Left renal cortex interstitium (tissue), 4 donors: ENCODE measurements at places on chromosomes 6 and 20.
A peak's percentile ranks its signal among the peaks of the same experiment; 100 is the strongest.

DNA sequence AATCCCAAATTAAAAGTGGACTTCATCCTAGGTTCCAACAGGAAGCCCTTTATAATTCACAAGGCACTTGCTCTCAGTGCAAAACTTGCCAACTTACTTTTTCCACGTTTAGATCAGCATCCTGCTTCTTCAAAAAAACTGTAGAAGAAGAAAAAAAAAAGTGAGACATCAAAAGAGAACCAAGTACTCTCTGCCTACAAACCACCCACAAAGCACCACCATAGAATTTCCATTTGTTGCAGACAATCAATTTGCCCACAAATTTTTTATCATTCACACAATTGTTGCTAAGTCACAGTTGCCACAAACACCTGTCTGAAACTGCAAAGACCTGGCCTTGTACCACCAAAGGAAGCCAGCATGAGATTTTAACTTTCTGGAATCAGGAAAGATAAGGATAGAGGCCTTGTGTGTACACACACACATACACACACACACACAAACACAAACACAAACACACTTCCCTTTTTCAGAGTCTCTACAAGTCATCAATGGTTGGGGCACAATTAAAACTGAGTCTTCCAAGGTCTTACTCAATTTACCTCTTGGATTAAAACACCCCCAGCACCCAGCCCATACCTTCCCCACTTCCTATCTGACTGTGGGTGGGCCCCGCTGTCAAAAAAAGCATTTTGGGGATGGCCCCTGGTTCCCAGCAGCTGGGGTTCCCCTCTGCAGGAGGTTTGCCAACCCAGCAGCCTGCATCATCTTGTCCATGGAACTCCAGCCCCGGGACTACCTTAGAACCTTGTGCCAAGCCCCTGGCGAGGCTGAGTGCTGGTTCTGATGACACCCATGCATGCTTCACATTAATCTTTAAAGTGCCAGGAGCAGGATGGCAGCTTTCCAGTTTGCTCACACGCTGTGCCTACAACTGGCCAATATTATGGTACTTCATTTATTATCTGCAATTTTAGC is 26.5 kb downstream of the FYN start:
- no peak for DNase-seq

- DNase-seq: no peak
Observed at GRCh38 chr20:58880441-58880840, 27.9 kb downstream of the GNAS start.

GRCh38 chr6:116217069-116217468 is 36.8 kb downstream of the TSPYL4 start:
- no peak for DNase-seq

DNA sequence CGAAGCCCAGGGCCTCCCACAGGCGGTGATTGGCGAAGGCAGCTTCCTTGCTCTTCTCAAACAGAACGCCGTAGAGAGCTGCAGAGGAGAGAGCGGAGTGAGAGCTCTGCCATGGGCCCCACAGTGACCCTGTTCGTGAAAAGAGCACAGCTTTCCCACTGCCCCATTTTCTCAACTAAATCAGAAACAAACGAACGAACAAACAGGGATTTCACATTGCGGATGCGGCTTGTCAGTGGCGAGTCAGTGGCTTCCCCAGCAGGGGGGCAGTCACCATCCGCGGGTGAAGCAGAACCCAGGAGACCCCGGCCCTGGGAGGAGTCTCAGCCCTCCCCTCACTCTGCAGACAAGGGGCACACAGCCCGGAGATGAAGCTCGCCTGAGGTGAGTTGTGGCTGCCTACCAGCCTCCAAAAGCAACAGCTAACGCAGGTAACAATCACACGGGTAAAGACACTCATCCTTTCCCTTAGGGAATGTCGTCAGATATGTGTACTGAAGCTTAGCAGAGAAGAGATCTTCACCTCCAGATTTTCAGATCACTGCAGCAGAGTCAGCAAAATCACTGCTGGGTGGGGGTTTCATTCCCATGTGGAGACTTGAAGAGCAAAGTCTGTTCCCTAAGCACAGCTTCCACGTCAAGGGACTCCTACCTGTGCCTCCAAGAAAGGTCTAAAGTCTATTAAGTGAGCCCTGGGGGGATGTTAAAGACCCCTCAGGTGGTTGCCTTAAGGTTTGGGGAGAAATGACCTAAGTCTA is 51.2 kb upstream of the GPR31 start:
- no peak for DNase-seq

GRCh38 chr6:127456465-127456864 is 2.7 kb downstream of the KIAA0408 start:
- no peak for DNase-seq

GRCh38 chr6:42440027-42440426 is 11.7 kb downstream of the TRERF1 start:
- no peak for DNase-seq

DNA sequence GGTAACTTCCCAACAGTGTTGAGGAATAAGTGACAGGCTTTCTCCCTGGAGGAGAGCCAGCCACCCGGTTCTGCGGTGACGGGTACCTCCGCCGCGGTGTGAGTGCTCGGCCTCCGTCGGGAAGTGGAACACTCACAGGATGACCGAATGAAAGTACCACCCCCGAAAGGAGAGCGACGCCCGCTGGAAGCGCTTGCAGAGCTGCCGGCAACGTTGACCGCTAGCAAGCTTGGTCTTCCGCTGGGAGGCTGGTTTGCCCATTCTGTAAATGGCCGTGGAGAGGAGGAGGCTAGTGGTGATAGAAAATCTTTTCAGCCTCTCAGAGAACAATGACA is 614 bp upstream of the TMEM242 start:
- peak; percentile 74 for DNase-seq

GRCh38 chr6:107763946-107764345 is 60.2 kb downstream of the SCML4 start:
- no peak for DNase-seq

DNA sequence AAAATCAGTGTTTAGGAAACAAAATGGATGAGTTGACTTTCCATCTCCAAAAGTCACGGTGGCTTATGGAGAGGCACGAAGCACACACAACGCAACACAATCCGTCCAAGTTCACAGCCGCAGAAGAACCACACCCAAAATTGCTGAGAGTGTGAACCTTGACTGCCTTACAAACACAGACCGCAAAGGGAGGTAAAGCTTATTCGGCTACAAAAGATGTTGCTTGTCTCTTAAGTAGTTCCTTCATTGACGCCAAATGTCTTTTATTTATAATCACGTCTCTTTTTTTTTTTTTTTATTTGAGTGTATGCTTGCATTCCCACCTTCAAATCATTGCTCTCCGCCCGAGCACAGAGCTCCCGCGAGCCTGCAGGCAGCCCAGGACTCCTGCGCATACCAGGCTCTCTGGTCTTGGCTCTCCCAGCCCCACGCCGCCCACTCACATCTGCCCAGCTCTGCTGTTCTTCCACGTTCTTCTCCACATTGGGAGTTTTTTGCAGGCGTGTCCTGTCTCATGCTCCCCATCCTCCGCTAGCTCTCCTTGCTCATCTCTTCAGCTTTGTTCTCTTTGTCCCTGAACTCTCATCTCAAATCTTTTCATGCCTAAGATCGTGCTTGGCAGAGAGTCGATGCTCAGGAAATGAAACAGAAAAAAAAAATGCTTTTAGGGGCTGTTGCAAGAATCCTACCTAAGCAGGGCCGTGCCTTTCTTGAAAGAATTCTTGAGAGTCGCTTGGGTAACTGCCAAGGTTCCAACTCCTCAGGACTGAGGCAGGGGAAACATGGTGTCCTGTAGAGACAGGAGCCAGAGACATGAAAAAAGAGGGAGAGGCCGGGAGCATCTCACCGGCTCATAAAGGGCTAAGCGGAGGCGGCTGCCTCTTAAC is 25.8 kb downstream of the LY86 start:
- no peak for DNase-seq

DNA sequence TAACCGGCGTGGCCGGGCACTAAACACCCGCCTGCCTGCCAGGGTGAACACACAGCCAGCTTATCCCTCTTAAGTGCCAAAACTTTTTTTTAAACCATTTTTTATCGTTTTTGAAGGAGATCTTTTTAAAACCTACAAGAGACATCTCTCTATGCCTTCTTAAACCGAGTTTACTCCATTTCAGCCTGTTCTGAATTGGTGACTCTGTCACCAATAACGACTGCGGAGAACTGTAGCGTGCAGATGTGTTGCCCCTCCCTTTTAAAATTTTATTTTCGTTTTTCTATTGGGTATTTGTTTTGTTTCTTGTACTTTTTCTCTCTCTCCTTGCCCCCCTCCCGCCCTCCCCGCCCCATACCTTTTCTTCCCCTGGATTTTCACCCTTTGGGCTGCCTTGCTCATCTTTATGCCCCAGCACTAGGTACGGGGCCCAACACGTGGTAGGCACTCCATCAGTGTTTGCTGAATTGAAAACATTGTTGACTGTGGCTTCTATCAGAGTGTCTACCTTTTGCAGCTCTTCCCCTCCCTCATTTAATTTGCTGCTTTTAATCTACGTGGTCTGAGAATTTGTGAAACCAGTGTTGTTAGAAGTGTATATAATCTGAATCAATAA is 1.5 kb downstream of the ZCCHC3 start:
- no peak for DNase-seq

GRCh38 chr6:85436939-85437495 is 12.9 kb upstream of the NT5E start:
- DNase-seq: no peak

- no peak for DNase-seq
Observed at GRCh38 chr6:165245287-165245686, 64.1 kb downstream of the C6orf118 start.

DNA sequence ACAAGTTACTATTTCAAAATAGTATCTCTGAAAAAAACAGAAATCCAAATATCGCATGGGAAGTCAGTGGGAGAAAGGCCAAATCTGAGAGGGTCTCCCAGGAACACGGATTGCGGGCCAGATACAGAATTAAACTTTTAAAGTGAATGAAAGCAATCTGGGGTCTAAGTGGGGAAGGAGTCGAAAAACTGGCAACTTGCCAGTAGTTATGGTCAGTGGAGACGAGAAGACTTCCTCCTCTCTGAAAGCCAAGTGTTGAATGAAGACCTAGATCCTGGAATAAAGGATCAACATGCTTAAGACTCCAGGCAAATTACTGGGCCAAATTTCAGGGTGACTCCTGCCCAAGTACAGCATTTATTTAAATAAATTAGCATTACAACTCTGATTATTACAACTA is 123.6 kb downstream of the BFSP1 start:
- no peak for DNase-seq

GRCh38 chr6:129661536-129662405 is 48.2 kb downstream of the ARHGAP18 start:
- no peak for DNase-seq

DNA sequence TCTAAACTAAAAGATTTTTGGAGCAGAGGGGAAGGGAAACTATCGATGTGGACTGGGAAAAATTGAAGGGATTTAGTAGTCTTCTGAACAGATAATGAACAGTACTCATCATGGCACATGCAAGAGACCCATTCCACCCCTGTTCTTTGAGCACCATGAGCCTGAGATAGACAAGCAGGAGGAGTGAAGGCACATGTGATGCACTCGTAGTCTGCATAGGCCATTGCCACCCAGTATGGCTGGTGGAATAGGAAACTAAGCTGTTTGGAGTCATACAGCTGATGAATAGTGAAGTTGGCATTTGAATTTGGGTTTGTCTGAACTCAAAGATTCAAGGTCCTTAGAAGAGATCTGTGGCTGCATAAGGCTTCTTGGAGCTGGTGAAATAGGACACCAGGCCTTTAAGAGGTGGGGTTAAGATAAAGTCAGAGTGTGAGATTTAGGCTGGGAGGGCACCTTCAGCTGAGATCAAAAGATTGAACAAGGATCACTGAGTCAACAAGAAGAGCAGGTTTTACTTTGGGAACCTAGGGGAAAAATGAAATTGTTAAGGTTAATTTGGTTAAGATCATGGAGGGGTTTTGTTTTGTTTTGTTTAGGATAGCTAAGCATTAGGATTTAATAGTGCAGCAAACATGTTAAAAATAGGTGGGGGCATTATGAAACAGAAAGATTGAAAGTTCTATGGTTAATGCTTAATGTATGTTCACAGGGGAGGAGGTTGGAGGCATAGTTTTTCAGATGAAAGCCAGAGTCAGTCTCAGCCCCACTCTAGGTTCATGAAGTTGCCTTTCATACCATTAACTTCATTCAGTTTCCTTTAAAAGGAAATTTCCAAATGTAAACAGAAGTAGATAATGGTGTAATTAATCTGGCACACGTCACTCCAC is 148.8 kb downstream of the ARID1B start:
- DNase-seq: no peak

GRCh38 chr6:139550361-139550760 is 175.9 kb upstream of the CITED2 start:
- no peak for DNase-seq

GRCh38 chr20:57708694-57709673 is 831 bp downstream of the PMEPA1 start:
- no peak for DNase-seq

DNA sequence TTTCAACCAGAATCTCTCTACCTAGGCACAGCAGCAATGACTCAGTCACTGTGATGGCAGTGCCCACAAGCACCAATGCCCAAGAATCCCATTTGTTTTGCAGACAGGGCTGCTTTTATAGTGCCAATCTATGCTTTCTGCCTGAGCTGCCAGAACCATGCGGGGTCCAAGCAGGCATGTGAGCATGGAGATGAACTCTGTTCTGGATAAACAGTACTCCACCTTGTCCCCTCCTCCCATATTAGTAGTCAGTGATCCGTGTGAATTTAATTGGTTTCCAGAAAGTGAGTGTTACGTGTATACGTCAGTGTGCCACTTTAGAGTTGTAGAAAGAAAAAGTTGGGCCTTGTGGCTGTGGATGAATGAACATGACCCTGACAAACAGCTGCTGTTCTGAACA is 79.4 kb downstream of the SASH1 start:
- peak; percentile 51 for DNase-seq

- no peak for DNase-seq
Observed at GRCh38 chr6:102759415-102759814, 1365.9 kb downstream of the GRIK2 start.

DNA sequence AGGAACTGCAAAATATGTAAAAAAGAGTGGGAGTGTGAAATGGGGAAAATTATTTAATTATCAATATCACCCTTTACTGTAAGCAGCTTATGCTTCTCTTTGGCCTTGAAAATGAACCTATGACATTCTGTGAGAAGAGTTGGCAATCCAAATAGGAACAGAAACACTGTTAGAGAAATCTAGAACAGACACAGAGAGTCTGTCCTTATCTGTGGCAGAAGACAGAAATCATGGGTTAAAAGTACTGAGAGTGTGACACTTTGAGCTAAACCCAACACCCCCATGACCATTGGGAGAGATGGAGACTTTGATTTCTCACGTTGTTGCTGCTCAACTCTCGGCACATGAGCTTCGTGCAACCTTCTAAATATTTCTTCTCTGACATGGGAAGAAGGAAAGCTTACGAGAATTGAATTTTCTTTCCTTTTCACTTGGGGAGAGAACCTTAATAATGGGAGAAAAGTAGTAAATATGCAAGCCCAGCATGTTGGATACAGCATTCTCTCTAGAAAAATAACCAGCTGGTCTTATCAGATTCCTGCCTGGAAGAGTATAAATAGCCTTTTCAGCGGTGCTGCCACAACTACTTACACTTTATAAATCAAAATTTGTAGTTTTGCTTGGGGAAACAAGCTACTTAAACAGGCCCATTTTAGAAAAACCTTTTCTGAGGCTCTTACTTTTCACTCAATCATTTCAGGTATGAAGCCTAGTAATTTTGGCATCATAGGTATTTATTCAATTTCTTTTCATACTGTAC is 49.4 kb upstream of the NOX3 start:
- DNase-seq: no peak

- no peak for DNase-seq
Observed at GRCh38 chr6:92111386-92111785, 1308.0 kb downstream of the EPHA7 start.

GRCh38 chr6:43671801-43672690 is 15.5 kb downstream of the MRPS18A start:
- no peak for DNase-seq

- no peak for DNase-seq
Observed at GRCh38 chr6:170137176-170137891, 153.5 kb downstream of the DLL1 start.
